ENCODE measurements at places on chromosomes 5 and 9.
A peak's percentile ranks its signal among the peaks of the same experiment; 100 is the strongest.

GRCh38 chr9:75438716-75439115 is 350.4 kb downstream of the OSTF1 start:
- no peak for DNase-seq

- DNase-seq: no peak
Measured at GRCh38 chr5:62115014-62115413, 191.0 kb upstream of the KIF2A start.

DNA sequence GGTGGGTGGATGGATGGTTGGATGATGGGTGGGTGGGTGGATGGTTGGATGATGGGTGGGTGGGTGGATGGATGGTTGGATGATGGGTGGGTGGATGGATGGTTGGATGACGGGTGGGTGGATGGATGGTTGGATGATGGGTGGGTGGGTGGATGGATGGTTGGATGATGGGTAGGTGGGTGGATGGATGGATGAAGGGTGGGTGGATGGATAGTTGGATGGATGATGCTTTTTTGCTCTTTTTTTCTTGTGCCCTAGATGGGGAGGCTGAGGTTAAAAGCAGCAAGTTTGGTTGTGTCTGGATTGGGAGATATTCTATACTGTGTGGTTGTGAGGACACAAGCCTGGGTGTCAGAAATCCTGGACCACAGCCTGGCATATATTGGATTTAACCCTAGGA is 5.4 kb downstream of the LCN12 start:
- DNase-seq: no peak

DNA sequence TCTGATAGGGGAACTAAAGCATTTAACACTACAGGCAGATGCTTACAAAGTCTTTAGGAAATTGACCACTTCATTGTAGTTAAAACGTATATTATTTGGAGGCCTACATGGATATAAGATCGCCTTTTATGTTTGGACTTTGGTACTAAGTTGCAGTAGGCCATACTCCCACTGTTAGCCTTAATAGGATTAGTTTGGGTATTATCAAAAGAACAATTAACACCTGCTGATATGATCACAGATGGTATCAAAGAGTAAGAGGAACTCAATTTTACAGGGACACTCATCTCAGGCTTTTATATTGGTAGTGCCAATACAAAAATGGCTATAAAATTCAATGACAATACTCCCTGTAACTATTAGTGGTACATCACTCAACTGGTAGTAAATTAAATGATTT is 1183.0 kb downstream of the MAT2B start:
- DNase-seq: no peak

- no peak for DNase-seq
Measured at GRCh38 chr9:115144706-115145105, 26.7 kb upstream of the TNC start.

GRCh38 chr9:89442501-89442978 is 55.4 kb downstream of the SEMA4D start:
- DNase-seq: no peak

- DNase-seq: peak; percentile 72
Measured at GRCh38 chr9:98192503-98193335, at the start of gene CORO2A. Gene CORO2A (minus strand): TSS chr9:98192637. CDS start chr9:98157660, 34,977 bp downstream.

- no peak for DNase-seq
Measured at GRCh38 chr5:135423146-135423845, 23.9 kb downstream of the DCANP1 start.

DNA sequence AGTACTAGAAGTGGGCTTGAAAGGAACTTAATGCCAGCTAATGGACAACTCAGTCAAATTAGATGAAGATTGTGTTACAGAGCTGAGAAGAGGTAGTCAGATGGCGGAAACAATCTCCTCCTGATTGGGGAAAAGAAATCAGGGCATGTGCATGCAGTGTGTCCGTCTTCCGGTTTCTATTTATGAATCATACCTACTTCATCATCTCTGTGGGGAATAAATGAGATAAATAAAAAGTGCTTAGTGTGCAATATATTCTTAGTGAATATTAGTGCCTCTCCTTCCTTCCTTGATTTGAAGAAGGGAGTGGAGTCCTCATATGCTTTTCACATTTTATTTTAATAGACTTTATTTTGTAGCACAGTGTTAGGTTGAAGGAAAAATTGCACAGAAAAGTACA is 108.7 kb upstream of the NFIL3 start:
- no peak for DNase-seq

DNA sequence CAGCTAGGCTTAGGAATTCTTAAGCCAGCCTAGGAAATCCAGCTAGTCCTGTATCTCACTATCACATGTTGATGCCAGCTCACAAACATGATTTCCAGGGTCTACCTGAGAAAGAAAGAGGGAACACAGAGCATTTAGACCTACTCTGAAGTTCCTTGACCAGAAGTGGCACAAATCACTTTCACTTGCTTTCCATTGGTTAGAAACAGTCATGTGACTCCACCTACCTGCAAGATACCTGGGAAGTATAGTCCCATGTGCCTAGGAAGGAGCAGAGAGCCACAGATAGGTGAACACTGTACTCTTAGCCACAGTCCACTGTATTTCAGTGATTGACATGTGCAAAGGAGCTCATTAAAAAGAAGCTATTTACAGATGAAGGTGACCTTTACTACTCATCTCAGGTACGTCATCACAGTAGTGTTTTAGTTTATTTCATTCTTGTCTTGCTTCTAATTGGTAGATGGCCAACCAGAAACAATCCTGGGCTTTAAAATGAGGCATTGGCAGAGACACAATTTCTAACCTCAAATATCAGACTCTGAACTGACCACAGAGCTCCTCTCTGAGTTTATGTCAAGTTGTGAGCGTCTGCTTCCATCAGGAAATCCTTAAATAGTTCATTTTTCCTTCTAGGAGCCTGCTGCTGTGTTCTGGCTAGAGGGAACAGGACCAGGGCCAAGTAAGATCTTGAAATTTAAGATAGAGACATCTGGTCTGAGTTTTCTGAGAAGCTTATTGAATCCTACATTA is 340.7 kb downstream of the TLE4 start:
- no peak for DNase-seq

- no peak for DNase-seq
Measured at GRCh38 chr9:87494970-87495471, 2.6 kb upstream of the DAPK1 start.

GRCh38 chr5:38453921-38454320 is 102.5 kb downstream of the LIFR start:
- no peak for DNase-seq

GRCh38 chr5:149666212-149666852 is 63.8 kb upstream of the PPARGC1B start:
- no peak for DNase-seq

DNA sequence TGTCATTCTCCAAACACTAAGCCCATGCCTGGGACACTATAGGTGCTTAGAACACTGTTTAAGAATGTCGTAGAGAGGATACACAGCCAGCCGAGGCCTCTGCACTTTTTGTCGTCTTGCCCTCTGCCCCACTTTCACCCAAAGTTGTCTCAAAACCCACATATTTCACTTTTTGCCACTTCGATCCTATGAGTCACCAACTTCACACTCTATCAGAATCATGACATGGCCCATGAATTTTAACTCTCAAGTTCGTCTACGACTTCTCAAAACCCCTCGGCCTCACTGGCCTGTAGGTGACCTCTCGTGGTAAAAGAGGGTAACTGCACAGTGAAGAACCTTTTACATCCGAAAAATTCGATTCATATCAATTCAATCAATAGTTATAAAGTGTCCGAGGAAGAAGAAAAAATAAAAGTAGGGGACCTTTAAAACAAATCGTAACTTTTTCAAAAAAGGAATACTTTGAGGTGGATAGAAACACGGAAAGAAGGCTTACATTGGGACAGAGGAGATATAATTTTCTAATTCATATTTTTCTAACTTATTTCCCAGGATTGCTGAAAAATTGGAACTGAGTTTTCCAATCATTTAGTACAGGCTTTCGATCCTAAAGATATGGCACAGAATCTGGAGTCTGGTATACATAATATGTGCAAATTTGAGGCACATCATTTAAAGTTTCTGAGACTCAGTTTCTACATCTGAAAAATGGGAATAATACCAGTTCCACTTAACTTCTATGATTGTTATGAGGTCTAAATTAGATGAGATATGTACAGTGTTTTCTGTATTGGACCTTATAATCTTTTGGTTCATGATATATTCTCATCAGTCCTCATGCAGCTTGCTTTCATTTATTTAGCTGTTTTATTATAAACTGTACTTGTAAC is 122.6 kb downstream of the APBA1 start:
- DNase-seq: no peak

GRCh38 chr5:4097199-4097598 is 501.6 kb downstream of the IRX1 start:
- no peak for DNase-seq

DNA sequence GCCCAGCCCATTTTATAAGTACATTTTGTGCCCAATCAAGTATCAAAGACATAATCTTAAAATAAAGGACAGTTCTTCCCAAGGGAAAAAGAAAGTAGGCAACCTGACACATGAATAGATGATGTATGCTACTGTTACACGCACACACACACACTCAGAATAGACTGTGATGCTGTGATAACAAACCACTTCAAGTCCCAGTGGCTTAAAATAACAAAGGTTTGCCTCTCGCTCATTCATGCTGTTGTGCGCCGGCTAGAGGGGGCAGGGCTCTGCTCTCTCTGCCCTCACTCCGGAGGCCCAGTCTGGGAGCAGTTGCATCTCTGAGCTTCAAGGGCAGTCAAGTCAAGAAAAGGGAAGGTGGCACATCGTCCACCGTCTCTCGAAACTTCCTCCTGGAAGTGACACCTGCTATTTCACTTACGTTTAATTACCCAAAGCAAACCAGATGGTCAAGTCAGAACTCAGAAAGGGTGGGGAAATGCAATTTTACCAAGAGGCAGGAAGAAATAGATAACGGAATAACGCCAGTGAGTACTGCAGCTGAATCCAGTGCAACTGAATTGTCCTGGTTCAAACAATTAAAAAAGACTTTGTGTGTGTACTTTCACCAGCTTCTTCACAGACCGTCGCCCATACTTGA is 43.3 kb downstream of the ANKRD33B start:
- peak; percentile 89 for DNase-seq

- no peak for DNase-seq
Measured at GRCh38 chr5:92861531-92862285, 719.3 kb downstream of the NR2F1-AS1 start.
